ENCODE measurements at places on chromosomes 11 and 22.
A peak's percentile ranks its signal among the peaks of the same experiment; 100 is the strongest.

DNA sequence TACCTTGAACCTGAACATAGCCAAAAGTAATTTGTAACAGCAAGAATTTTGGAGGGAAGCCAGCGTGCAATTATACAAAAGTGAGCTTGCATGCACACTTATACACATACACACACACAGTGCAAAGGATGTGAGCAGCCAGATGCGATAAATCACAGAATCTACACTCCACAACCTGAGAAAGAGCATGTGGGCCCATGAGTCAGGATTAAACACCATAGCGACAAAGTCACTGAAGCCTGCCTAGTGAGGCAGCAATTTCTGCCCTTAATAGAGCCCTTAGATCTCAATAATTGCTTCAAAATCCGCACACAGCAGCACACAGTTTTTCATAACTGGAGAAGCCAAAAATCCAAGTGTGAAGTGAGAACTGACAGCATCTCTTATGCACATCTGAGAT, 42.6 kb upstream of the TEAD1 start:
- no peak for DNase-seq

- peak; percentile 96 for DNase-seq
Observed at GRCh38 chr11:45771566-45772448, 33.1 kb upstream of the SLC35C1 start.

GRCh38 chr11:64156235-64157011, 9.5 kb downstream of the MACROD1 start:
- DNase-seq, result no peak

DNA sequence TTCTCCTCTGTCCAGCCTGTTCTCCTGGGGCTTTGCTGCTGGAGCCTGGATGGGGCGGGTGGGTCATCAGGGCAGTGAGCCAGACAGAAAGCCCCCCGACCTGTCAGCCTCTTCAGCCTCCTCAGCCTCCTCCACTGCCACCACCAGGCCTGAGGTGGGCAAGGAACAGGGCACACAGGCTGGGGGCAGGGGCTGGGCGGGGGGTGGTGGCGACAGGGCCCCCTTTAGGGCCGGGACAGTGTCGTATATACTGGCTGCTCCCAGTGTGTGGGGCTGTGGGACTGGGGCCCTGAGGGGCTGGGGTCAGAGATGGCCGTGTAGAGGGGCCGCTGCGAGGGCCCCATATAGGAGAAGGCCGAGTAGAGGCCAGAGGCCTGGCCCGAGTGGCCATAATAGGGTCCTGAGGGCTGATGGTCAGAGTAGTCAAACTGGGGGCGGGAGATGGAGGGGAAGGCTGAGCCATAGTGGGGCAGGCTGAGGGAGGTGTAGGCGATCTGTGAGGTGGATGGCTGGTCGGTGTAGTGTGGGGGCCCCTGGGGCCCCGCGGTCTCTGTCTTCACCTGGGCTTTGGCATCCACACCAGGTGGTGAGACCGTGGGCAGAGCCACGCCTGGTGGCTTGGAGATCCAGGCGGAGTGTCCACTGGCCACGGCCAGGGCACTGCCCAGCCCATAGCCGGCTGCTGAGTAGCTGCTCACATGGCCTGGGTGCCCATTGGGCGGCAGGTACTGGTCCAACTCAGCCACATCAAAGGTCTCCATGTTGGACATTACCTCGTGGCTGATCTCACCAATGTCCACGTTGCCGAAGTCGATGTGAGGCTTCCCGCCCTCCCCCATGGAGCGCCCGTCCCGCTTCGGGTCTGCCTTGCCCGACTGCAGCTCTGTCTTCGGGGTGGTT, 10.8 kb downstream of the SOX10 start:
- DNase-seq, result no peak

GRCh38 chr22:46779023-46779422, 16.6 kb downstream of the TBC1D22A start:
- DNase-seq, result no peak

DNA sequence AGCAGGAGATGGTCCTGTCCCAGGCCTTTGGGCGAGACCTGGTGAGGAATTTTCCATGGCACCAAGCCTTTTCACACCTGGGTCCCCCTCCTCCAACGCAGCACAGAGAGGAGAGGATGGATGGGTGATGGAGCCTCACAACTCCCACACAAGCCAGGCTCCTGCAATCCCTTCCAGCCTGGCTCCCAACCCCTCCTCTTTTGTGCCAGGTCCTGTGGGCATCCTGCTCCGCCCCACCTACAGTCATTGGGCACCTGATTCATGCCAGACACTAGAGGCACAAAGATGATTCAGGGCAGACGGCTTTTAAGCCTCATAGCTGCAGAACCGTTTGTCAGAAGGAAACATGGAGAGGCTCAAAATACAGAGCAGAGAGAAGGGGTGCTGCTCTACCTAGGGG, 16.1 kb upstream of the MYRF start:
- no peak for DNase-seq
